ENCODE measurements at places on chromosomes 6 and 20. TPM values are rescaled to one million over a fixed set of nuclear protein-coding genes. Genes with fewer than 3 reads are reported as not detected.

DNA sequence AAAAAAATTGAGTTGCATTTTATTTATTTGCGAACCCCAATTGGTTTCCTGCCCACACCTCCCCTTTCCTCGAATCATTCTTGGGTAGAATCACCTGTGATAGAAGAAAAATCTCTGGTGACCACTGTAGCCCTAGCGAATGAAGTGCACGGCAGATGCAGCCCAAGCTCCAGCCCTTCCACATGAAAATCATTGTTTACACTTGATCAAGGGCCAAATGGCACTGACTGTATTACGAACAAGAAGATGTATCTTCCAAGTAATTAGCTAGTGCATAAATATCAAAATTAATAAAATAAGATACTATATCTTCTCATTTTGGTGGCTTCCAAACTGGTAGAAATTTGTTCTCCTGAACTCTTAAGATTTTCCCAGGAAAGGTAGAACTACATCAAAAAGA is 93.4 kb upstream of the ARID1B start:
- H3K4me1 ChIP-seq: no peaks in the 10 kb centered on the region
- DNase-seq: no peak
- no peak overlapping the region for H3K4me3 ChIP-seq

DNA sequence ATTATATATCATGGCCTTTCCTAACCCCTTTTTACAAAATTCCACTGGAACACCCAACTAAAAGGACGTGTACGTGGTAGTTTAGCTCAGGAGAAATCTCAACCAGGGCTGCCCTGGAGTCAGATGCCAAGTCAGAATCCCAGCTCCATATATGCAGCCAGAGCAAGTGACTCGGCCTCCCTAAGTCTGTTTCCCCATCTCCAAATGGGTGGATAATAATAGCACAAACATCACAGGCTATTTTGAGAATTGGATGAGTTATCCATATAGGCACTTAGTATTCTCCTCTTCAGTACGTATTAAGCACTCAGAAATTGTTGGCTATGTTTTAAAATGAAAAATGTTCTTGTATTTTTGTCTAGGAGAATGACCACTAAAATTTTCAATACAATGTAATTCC is 481.5 kb downstream of the CD109 start:
- no peak for DNase-seq
- H3K4me1 ChIP-seq: no peaks in the 10 kb centered on the region
- no peaks in the 10 kb centered on the region for H3K27me3 ChIP-seq
- no peak overlapping the region for H3K4me3 ChIP-seq
- H3K27ac ChIP-seq: no peak overlapping the region

- no peaks in the 10 kb centered on the region for H3K4me1 ChIP-seq
- H3K27me3 ChIP-seq: no peaks in the 10 kb centered on the region
- no peak overlapping the region for H3K27ac ChIP-seq
- DNase-seq: no peak
- H3K4me3 ChIP-seq: no peak overlapping the region
Measured at GRCh38 chr6:11848852-11849731, 70.5 kb upstream of the ADTRP start.

GRCh38 chr20:1844325-1845162 is 50.7 kb upstream of the SIRPA start:
- no peak overlapping the region for H3K27ac ChIP-seq
- peak; percentile 36 for DNase-seq
- H3K36me3 ChIP-seq: no peaks in the 10 kb centered on the region
- no peaks in the 10 kb centered on the region for H3K27me3 ChIP-seq
- no peak overlapping the region for H3K4me3 ChIP-seq
- H3K4me1 ChIP-seq: no peaks in the 10 kb centered on the region

GRCh38 chr20:46020555-46020954 is 8.5 kb upstream of the SLC12A5 start:
- no peaks in the 10 kb centered on the region for H3K27me3 ChIP-seq
- no peak overlapping the region for H3K27ac ChIP-seq
- DNase-seq: no peak

HTR1E gene
- total RNA-seq: 0.87 TPM

SLC22A2 gene
- total RNA-seq: 0.24 TPM

GRCh38 chr20:34271956-34272355 is 30.7 kb downstream of the ASIP start:
- no peak for DNase-seq
- no peak overlapping the region for H3K4me3 ChIP-seq
- H3K4me1 ChIP-seq: peaks cover 17% of the 10 kb centered on the region
- no peak overlapping the region for H3K27ac ChIP-seq
- H3K27me3 ChIP-seq: no peaks in the 10 kb centered on the region

- DNase-seq: no peak
- H3K27me3 ChIP-seq: no peaks in the 10 kb centered on the region
- peaks cover 27% of the 10 kb centered on the region for H3K4me1 ChIP-seq
- H3K36me3 ChIP-seq: no peaks in the 10 kb centered on the region
Measured at GRCh38 chr20:4060856-4061695, 45.7 kb upstream of the RNF24 start.

BTNL2 gene
- total RNA-seq: 0.74 TPM

AAR2 gene
- 38.7 TPM for total RNA-seq

- no peaks in the 10 kb centered on the region for H3K4me1 ChIP-seq
- no peak for DNase-seq
- H3K36me3 ChIP-seq: no peaks in the 10 kb centered on the region
- no peak overlapping the region for H3K27ac ChIP-seq
- no peak overlapping the region for H3K4me3 ChIP-seq
Measured at GRCh38 chr20:24737212-24737850, 211.7 kb upstream of the CST7 start.

SPATA25 gene
- total RNA-seq: 14.9 TPM

GRCh38 chr6:137808191-137808590 is 58.9 kb upstream of the TNFAIP3 start:
- no peak overlapping the region for H3K27ac ChIP-seq
- no peak for DNase-seq
- peaks cover 26% of the 10 kb centered on the region for H3K4me1 ChIP-seq
- no peaks in the 10 kb centered on the region for H3K36me3 ChIP-seq
- H3K4me3 ChIP-seq: no peak overlapping the region

DNA sequence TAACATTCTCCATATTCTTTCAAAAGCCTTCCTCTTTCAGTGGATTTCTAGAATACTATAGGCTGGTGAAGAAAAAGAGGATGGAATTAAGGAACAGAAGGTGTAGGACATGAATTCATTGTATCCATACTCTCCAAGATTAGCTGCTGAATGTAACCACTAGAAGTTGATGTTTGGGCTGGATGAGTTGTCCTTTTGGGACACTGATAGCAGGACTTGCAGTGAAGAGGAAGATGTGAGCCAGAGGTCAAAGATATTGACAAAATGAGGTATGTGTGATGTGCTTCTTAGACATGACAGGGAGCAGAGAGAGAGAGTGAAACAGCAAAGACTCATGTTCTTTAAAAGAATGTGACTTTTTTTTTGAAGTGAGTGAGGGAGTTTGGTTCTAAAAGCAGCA is 134.3 kb upstream of the MAN1A1 start:
- H3K36me3 ChIP-seq: no peaks in the 10 kb centered on the region
- H3K27me3 ChIP-seq: no peaks in the 10 kb centered on the region
- no peak overlapping the region for H3K27ac ChIP-seq
- no peak for DNase-seq
- H3K4me1 ChIP-seq: no peaks in the 10 kb centered on the region

DNA sequence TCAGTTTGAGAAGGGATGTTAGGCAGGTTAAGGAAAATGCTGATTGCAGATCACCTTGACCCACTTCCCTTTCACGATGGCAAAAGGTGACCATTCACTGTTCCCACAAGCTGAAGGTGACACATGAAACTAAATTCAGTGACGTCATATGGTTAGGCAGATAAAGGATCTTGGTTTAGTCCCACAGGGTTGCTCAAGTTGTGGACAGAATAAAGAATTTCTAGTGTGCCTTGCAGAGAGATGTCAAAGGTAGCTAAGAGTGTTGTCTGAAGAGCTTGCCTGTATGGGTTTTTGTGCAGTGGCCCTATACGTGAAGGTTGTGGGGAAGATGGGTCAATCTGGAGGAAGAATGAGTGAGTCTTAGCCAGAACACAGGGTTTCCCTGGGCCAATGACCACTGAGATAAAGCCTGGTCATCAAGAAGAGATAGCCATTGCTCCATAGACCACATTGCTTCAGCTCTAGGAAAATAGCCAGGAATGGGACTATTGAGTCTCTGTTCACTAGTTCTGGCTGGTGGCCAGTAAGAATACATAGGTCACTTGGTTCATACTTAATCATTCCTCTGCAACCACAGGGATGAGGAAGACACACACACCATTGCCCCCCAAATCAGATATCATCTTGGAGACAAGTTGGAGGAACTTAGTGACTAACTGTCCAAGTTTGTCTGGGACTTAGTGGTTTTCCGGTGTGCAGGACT is 148.5 kb upstream of the ATXN1 start:
- no peaks in the 10 kb centered on the region for H3K27me3 ChIP-seq
- H3K36me3 ChIP-seq: no peaks in the 10 kb centered on the region
- H3K4me1 ChIP-seq: no peaks in the 10 kb centered on the region
- H3K27ac ChIP-seq: no peak overlapping the region
- H3K4me3 ChIP-seq: no peak overlapping the region

DEFB119 gene
- 549 TPM for total RNA-seq

TTLL9 gene
- 19.1 TPM for total RNA-seq

- H3K36me3 ChIP-seq: no peaks in the 10 kb centered on the region
- no peak overlapping the region for H3K27ac ChIP-seq
- no peak overlapping the region for H3K4me3 ChIP-seq
- no peaks in the 10 kb centered on the region for H3K4me1 ChIP-seq
- H3K27me3 ChIP-seq: no peaks in the 10 kb centered on the region
Measured at GRCh38 chr20:6998909-6999308, 231.4 kb downstream of the BMP2 start.

- peaks cover 12% of the 10 kb centered on the region for H3K4me1 ChIP-seq
- no peak overlapping the region for H3K27ac ChIP-seq
- H3K36me3 ChIP-seq: no peaks in the 10 kb centered on the region
- no peak overlapping the region for H3K4me3 ChIP-seq
Measured at GRCh38 chr6:158761746-158762145, 57.4 kb downstream of the EZR start.

DNA sequence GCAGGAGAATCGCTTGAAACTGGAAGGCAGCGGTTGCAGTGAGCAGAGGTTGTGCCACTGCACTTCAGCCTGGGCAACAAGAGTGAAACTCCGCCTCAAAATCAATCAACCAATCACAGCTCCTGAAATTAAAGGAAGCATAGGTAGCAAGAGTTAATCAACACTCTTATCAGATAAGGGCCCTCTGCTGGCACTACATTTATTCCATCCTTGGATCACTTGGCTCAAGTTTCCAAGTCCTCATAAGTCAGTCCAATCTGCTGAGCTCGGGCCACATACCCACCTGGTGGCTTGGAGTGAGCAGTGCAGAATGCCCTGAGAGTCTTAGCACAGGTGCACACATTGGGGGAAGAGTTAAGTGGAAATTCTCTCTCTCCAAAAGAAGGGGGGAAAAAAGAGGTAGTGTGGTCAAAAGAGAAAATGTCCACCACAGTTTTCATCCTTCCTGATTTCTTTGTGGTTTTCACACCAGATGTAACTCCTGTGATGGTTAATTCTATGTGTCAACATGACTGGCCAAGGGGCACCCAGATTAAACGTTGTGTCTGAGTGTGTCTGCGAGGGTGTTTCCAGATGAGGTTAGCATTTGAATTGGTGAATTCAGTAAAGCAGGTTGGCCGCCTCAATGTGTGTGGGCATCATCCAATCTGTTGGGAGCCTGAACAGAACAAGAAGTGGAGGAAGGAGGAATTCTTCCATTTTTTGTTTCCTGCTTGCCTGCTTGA is 14.2 kb upstream of the FAM8A1 start:
- H3K27ac ChIP-seq: no peak overlapping the region
- DNase-seq: no peak
- no peaks in the 10 kb centered on the region for H3K36me3 ChIP-seq
- H3K4me1 ChIP-seq: peaks cover 3% of the 10 kb centered on the region

DEFB124 gene
- not detected for total RNA-seq

DNA sequence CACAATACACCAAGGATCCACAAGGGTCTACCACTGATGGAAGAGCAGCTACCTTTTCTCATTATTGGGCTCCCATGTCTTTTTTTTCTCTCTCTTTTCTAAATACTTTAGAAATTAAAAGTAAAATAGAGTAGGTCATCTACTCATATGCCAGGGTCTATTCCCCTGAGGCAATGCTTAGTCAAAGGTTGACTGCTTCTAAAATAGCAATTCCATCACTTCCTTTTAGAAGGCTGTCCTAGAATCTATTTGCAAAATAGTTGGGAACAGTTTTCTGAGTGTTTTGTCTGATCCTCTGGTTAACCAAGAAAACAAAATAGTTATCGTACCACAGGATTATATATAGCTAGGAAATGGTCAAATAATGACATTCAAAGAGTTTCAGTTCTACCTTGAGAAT is 174.1 kb downstream of the COL21A1 start:
- H3K27ac ChIP-seq: peak overlapping the region; percentile 77
- H3K4me1 ChIP-seq: peaks cover 9% of the 10 kb centered on the region
- no peaks in the 10 kb centered on the region for H3K36me3 ChIP-seq
- no peaks in the 10 kb centered on the region for H3K27me3 ChIP-seq

PDE7B gene
- total RNA-seq: 6.9 TPM

EPHA7 gene
- total RNA-seq: 4.8 TPM

TNFRSF6B gene
- 30.5 TPM for total RNA-seq

DNA sequence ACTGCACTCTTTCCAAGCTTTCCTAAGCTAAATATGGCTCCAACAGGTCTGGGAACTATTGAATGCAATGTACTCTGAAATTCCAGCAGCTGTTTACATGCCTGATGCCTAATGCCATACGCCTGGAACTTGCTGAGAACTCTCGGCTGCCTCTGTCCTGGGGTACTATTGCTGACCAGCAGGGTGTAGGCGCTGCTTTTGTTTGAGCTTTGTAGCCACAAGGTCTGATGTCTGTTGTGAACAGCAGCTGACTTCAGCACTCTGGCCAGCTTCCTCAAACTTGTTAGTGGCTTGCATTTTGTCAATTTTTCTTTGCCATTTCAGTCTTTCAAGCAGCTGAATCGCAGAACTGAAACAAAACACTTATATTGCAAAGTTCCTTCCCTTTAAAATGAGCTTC is 26.7 kb downstream of the SAYSD1 start:
- H3K27ac ChIP-seq: no peak overlapping the region
- H3K4me3 ChIP-seq: no peak overlapping the region
- H3K27me3 ChIP-seq: no peaks in the 10 kb centered on the region
- peak; percentile 46 for DNase-seq

GRCh38 chr20:41623625-41624375 is 5.6 kb upstream of the CHD6 start:
- no peak for DNase-seq
- H3K4me1 ChIP-seq: no peaks in the 10 kb centered on the region
- no peaks in the 10 kb centered on the region for H3K36me3 ChIP-seq
- H3K27me3 ChIP-seq: no peaks in the 10 kb centered on the region
- no peak overlapping the region for H3K4me3 ChIP-seq
- H3K27ac ChIP-seq: no peak overlapping the region

DNA sequence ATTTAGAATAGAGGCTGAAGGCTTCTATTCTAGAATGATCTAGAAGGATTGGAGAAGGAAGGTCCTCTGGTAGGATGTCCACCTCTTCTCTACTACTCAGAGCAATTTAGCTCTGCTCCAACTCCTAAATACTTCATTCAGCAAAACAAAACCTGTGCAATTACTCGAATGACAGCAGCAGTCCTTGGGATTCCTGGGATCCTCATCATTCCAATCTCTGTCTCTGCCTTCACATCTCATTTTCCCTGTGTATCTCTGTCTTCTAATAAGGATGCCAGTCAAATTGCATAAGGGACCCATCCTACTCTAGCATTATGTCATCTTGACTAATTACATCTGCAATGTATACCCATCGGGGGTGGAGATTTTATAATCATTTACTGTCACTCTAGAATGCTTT is 5.5 kb upstream of the AIG1 start:
- H3K4me3 ChIP-seq: no peak overlapping the region
- no peak overlapping the region for H3K27ac ChIP-seq
- no peak for DNase-seq
- peaks cover 4% of the 10 kb centered on the region for H3K4me1 ChIP-seq
- H3K36me3 ChIP-seq: no peaks in the 10 kb centered on the region
